ENCODE measurements at places on chromosomes 3 and 15.

DNA sequence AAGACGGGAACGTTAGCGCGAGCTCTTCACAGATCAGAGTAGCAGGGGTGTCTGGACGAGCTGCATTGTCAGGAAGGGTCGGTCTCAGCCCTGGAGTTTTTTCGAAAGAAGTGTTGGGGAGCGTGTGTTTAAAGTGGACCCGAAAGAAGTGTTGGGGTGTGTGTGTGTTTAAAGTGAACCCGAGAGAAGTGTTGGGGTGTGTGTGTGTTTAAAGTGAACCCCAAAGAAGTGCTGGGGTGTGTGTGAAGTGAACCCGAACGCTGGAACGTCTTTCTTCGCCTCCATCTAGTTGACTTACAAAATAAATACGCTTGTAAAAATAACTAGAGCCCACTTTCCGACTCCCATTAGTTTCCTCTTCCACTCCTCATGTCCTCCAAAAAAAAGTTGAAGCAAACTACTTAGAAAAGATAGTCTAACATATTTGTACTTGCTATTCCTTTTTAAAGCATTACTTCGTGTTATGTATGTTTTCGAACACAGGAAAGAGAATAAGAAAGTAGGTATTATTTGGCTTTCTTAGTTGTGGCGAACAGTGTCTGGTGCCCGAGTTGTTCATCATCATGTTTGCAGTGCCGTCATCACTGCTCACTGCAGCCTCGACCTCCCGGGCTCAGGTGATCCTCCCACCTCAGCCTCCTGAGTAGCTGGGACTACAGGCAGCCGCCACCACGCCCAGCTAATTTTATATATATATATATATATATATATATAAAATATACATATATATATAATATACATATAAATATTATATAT, 1.0 kb downstream of the LRCH3 start:
- DNase-seq, result no peak

GRCh38 chr3:126448136-126448892, 27.4 kb downstream of the ZXDC start:
- DNase-seq, result no peak

DNA sequence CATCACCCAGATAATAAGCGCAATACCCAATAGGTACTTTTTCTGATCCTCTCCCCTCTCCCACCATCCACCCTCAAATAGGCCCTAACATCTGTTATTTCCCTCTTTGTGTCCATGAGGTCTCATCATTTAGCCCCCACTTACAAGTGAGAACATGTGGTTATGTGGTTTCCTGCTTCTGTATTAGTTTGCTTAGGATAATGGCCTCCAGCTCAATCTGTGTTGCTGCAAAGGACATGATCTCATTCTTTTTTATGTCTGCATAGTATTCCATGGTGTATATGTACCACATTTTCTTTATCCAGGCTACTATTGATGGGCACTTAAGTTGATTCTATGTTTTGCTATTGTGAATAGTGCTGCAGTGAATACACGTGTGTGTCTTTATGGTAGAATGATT, 165.4 kb downstream of the MBNL1 start:
- no peak for DNase-seq

DNA sequence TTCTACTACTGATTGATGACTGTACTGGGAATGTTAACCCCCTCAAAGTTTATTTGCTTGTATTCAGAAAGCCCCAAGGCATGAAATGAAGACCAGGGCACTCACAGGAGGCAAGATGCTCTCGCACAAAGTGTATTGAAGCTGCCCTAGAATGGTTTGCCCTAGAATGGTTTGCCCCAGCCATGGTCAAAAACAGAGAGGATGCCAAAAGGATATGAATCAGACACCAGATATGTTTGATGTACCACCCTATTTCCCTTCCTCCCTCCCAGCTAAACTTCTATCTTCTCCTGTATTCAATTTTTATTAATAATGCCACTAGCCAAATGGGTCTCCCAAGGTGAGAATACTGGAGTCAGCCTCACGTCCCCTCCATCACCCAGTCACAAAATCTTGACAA, 101.3 kb downstream of the TMCO5A start:
- DNase-seq, result no peak

- no peak for DNase-seq
These were observed 252.3 kb upstream of the CHRM5 start for GRCh38 chr15:33716025-33716424.

DNA sequence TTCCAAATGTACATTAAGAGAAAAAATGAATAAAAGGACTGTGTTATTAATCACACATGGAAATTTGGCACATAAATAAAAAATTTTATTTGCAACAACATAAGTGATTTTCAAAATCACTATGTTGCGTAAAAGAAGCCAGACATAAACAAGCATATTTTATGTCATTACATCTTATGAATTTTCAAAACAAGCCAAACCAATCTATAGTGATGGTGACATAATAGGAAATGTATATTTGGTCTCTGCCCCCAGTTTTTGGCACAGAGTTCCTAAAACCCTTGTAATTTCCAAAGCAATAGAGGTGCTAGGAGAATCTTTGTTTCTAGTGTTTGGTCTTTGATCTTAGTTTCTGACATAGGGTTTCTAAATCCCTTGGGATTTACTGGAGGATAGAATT, 543.3 kb downstream of the ZBBX start:
- DNase-seq, result no peak

DNA sequence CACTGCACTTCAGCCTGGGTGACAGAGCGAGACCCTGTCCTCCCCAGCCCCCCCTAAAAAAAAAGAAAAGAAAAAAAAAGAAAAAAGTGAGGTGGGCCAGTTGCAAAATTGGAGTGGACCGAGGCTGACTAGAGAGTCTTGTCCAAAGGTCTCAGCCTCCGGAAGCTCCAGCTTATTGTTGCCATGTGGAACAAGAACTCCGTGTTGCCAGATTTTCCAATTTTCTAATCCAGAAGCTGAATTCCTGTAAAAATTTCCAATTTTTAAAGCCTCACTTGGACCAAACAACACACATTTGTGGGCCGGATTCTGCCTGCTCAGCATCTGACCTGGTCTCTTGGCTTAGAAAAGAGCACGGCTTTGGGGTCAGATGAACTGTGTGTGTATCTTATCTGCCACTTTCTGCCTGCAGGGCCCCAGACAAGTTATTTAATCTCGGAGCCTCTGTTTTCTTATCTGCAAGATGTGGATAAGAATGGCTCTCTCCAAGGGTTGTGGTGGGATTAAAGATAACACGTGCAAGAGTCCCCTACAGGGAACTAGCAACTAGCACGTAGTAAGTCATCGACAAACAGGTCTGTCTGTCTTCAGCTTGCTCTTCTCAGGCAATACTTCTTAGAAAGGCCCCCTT, 73.7 kb upstream of the TLE3 start:
- DNase-seq, result no peak

DNA sequence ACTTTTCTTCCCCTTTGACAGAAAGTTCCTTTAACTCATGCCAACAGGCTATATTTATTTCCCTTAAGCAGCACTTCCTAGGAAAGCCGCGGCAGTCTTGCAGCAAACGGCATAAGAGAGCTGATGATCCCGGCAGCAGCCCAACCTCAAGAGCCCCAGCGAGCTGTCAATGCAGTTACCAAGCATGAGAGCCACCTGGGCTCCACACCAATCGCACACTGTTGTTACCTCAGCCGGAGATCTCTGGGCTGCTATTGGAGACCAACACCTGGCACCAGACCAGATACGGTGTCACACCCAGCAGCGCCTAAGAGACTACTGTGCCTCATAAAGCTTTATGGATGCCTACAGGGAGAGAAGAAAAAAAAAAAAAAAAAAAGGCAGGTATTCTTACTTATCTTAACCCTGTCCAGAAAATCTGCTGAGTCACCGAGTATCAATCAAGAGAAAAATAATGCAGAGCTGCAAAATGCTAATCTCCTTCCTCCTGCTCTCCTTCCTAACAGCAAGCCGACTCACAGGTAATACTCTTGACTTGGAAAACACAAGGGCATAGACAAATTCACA, 11.7 kb downstream of the ABCC5 start:
- DNase-seq, result no peak

GRCh38 chr15:50256188-50257041, 9.1 kb downstream of the HDC start:
- no peak for DNase-seq

GRCh38 chr15:84967380-84967779, 14.3 kb upstream of the PDE8A start:
- DNase-seq, result no peak

GRCh38 chr3:195896361-195897080, 11.8 kb downstream of the TNK2 start:
- DNase-seq, result peak; percentile 84

- DNase-seq, result no peak
These were observed 188.9 kb upstream of the LMCD1 start for GRCh38 chr3:8312685-8313084.

- DNase-seq, result no peak
These were observed 529.6 kb downstream of the AGBL1 start for GRCh38 chr15:86609275-86609674.

GRCh38 chr3:102926618-102927017, 491.8 kb downstream of the ZPLD1 start:
- no peak for DNase-seq

- no peak for DNase-seq
These were observed 350.2 kb upstream of the POU1F1 start for GRCh38 chr3:87626546-87626945.

DNA sequence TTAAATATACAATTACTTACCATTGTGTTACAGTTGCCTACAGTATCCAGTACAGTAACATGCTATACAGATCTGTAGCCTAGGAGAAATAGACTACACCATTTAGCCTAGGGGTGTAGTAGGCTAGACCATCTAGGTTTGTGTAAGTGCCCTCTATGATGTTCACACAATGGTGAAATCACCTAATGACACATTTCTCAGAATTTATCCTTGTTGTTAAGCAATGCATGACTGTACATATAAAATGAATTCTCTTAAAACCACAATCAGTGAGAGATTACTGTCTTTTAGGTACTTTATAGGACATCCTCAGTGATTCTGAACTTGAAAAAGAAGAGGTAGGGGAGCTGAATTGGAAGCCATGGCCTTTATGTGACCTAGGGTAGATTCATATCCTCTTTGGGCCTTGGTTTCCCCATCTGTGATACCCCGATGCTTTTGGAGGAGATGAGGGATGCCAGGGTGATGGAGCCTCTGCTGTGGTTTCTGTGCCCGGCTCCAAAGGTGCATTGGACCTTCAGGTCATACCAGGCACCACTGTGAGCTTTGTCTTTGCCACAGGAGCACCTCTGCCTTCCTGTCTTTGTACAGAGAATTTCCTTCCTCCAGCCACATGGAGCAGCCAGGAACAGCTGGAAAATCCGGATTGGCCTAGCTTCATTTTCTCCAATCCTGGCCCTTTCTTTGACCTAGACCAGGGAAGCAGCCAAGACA, 51.9 kb upstream of the FLNB start:
- no peak for DNase-seq

GRCh38 chr3:149487598-149488197, 13.2 kb downstream of the TM4SF4 start:
- no peak for DNase-seq

GRCh38 chr15:73382115-73382514, 13.4 kb upstream of the HCN4 start:
- DNase-seq, result no peak

DNA sequence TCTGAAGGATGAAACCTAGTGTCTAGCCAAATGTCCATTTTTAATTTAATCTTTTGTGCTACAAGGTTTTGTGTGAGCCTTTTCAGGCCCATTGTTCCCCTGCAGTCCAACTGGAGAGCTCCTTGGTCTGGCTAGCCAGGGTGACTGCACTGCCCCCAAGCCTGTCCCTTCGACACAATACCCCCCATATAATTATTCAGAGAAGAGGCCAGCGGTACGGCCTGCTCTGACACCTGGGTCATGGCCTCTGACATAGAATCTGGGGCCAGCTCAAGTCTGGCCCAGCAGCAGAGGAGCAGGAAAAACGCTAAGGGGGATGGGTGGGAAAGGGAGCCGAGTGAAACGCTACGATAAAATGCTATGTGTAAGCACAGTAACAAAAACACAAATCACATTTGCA, 64.2 kb upstream of the PYGO1 start:
- DNase-seq, result no peak

DNA sequence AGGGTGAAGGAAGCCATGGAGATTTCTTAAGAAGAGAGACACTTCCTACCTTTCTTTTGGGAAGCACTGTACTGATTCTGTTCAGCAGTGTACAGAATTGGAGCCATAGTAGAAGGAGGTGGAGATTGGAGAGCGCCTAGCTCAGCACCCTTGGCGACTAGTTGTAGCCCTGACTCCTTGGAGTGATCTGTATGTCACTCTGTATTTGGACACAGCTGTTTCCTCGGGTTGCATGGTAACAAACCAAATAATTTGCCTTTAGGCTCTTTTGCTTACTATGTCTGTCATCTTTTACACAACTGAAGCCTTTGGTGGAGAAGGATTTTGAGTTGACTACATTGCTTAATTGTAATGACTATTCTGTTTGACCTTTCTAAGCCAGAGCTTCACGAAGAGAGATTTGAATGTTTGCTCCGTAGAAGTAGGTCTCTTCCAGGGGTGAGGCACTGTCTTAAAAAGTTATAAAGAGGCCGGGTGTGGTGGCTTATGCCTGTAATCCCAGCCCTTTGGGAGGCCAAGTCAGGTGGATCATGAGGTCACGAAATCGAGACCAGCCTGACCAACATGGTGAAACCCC, 77.1 kb downstream of the AKAP13 start:
- DNase-seq, result no peak

DNA sequence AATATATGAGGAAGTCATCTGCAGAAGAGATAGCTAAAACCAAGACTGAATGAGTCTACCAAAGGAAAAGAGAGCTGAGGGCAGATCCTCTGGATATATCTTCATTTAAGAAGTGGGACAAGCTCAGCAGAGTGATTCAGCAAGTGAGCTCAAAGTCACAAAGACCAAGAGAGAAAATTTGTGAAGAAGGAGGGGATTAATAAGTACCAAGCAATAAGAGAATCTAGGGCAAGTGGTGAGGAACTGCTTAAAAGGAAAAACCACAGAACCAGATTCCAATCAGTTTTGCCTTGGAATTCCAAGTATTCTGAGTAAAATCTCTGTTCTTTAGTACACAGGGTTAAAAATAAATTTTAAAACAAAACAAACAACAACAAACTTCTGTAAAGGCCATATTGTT, 3.6 kb downstream of the EHHADH start:
- no peak for DNase-seq

GRCh38 chr3:58471025-58471887, 20.6 kb upstream of the KCTD6 start:
- no peak for DNase-seq

- no peak for DNase-seq
These were observed 270.2 kb downstream of the SHOX2 start for GRCh38 chr3:157836022-157836421.

DNA sequence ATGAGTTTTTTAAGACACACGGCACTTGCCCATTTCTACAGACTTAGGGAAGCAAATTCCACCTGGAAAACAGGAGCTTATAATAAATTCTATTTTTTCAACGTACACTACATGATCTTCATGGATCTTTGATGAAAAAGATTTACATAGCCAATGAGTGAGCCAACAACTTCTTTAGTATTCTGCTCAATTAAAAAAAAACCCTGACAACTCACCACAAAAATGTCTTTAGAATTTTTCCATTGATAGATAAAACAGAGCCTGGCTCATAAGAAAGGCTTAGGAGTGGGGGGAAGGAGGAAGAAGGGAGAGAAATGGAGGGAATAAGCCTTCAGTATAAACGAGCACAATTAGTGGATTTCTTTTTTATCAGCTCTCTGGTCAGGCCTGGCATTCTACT, 126.7 kb downstream of the ATP10A start:
- no peak for DNase-seq

- no peak for DNase-seq
These were observed 146.9 kb upstream of the GADL1 start for GRCh38 chr3:31041161-31041978.

All from chondrocyte (in vitro differentiated cells).